ENCODE measurements at places on chromosomes 3 and 15. TPM values are rescaled to one million over a fixed set of nuclear protein-coding genes. Genes with fewer than 3 reads are reported as not detected.

The A4GNT gene
- total RNA-seq, result not detected

The PP2D1 gene
- not detected for total RNA-seq

The SIDT1 gene
- 11.5 TPM for total RNA-seq

The RHCG gene
- total RNA-seq, result not detected

The DOCK3 gene
- total RNA-seq, result 1.7 TPM

The SCG3 gene
- not detected for total RNA-seq

The MESP2 gene
- total RNA-seq, result not detected
